ENCODE measurements at places on chromosomes 3 and 15. TPM values are rescaled to one million over a fixed set of nuclear protein-coding genes. Genes with fewer than 3 reads are reported as not detected.

The CP gene
- total RNA-seq, result 1.0 TPM

The NKTR gene
- total RNA-seq, result 119 TPM

The CDAN1 gene
- 9.9 TPM for total RNA-seq

The FBLN2 gene
- 35.5 TPM for total RNA-seq

The GOLGA8T gene
- total RNA-seq, result not detected

The ITIH4 gene
- total RNA-seq, result 4.2 TPM

The SOX14 gene
- not detected for total RNA-seq

The GOLGA8R gene
- 3.1 TPM for total RNA-seq

The SLC4A7 gene
- 54.3 TPM for total RNA-seq

The ROBO1 gene
- 20.4 TPM for total RNA-seq

The PLSCR2 gene
- total RNA-seq, result not detected

The DBR1 gene
- total RNA-seq, result 17.2 TPM

The MYL3 gene
- 53.2 TPM for total RNA-seq

The TJP1 gene
- total RNA-seq, result 53.2 TPM

The SEMA3G gene
- total RNA-seq, result 4.7 TPM

The ISLR2 gene
- total RNA-seq, result 2.1 TPM

The C3orf85 gene
- total RNA-seq, result not detected

The DNAH12 gene
- total RNA-seq, result 0.52 TPM

The PDZRN3 gene
- 50.6 TPM for total RNA-seq

The CCDC54 gene
- not detected for total RNA-seq

The CHRD gene
- total RNA-seq, result 14.1 TPM

The ACTRT3 gene
- total RNA-seq, result 1.6 TPM

The SPSB4 gene
- total RNA-seq, result 12.0 TPM

The LRRC49 gene
- total RNA-seq, result 11.0 TPM

The P3H2 gene
- 19.8 TPM for total RNA-seq

The CCDC39 gene
- total RNA-seq, result not detected

The KLHL6 gene
- 1.0 TPM for total RNA-seq

The TGM4 gene
- not detected for total RNA-seq

The ST8SIA2 gene
- 7.8 TPM for total RNA-seq

The ADAM10 gene
- 50.1 TPM for total RNA-seq

The GALK2 gene
- total RNA-seq, result 50.1 TPM

The DIS3L gene
- total RNA-seq, result 28.7 TPM

The ANAPC13 gene
- 38.6 TPM for total RNA-seq

The GOLGA6A gene
- total RNA-seq, result 1.0 TPM

The MTHFS gene
- 8.4 TPM for total RNA-seq

The CPN2 gene
- total RNA-seq, result not detected

The LXN gene
- 15.7 TPM for total RNA-seq

All from skeletal muscle tissue (tissue), 5 donors.